ENCODE measurements at places on chromosomes 3 and 15.

GRCh38 chr3:138608322-138609135 is at the start of gene FAIM:
Gene FAIM, plus strand, starts transcription at chr3:138608771. Its CDS starts 10,956 bp downstream, at chr3:138619727.
- peak; percentile 74 for DNase-seq

GRCh38 chr15:92881211-92881754 is 18.8 kb upstream of the CHD2 start:
- DNase-seq: peak; percentile 42

- peak; percentile 51 for DNase-seq
Observed at GRCh38 chr15:91348752-91349500, 248.9 kb downstream of the SV2B start.

- peak; percentile 74 for DNase-seq
Observed at GRCh38 chr3:108125550-108126071, 34.8 kb upstream of the CD47 start.

DNA sequence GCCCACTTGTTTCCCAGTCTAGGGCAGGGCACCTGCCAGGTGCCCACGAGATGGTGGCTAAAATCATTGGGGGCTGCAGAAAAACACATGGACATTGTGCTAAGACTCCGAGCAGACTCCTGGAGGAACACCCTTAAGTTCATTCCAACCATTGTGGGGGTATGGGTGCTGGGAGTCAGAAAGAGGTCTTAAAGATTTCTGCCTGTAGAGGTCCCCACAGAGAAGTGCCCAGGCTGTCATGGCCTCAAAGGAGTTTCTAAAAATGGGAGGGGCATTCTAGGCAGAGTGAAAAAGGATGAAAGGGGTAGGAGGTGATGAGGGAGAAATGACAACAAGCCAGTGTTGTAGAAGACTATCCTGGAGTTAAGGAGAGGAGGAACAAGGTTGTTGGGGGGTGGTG is 17.1 kb downstream of the RBP1 start:
- no peak for DNase-seq

GRCh38 chr3:8182904-8183303 is 318.7 kb upstream of the LMCD1 start:
- no peak for DNase-seq

GRCh38 chr15:48890375-48890972 is 12.5 kb downstream of the EID1 start:
- no peak for DNase-seq

- DNase-seq: no peak
Observed at GRCh38 chr3:146732325-146732724, 127.2 kb upstream of the PLSCR5 start.

GRCh38 chr15:93362203-93362602 is 273.2 kb upstream of the RGMA start:
- DNase-seq: no peak

DNA sequence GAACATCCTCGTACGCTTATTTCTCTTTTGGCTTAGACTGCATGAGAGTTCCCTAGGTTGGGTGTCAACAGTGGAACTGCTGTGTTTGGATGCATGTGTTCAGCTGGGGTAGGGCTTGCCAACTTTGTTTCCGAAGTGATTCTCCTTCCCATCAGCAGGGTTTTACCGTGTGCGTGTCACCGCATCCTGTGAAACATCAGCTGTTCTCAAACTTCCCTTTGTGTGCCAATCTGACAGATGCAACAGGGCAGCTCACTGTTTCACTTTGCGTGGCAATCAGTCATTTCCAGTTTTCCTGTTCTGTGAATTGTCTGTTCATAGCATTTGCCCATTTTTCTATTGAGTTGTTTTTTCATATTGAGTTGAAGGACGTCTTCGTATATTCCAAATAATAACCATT is 218.8 kb downstream of the VPS13C start:
- no peak for DNase-seq

DNA sequence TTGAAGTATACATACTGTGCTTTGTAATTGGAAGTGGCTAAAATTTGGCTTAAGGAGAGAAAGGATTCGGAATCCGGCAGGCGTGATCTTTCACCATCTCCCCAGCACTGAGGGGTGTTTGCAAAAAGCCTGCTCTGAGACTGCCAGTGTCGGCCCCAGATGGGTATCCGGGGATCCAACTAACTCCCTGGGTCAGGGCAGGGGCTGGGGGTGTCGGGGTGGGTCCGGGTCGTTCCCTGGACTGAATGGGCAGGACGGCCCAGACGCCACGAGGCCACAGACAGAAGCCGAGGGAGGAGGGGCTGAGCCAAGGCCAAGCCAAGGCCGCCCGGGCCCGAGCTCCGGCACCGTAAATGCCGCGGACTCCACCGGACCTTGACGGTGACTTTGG is 349 bp downstream of the PPIB start:
- DNase-seq: no peak

GRCh38 chr3:45953536-45953935 is 10.3 kb downstream of the CXCR6 start:
- DNase-seq: no peak

DNA sequence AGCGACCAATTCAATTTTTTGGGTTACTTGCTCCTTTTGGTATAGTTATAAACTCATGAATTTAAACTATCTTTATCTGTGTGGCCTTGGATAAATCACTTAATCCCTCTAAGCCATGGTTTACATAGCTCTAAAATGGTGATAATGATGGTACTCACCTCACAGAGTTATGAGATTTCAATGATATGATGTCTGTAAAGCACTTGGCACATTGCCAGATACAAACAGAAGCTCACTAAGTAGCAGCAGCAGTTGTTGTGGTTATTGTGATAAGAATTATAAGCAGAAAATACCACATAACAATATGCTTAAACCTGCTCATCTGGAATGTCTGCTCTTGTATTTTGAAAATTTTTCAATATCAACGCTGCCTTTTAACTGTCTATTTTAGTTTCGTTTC is 185.1 kb upstream of the SNTN start:
- no peak for DNase-seq

DNA sequence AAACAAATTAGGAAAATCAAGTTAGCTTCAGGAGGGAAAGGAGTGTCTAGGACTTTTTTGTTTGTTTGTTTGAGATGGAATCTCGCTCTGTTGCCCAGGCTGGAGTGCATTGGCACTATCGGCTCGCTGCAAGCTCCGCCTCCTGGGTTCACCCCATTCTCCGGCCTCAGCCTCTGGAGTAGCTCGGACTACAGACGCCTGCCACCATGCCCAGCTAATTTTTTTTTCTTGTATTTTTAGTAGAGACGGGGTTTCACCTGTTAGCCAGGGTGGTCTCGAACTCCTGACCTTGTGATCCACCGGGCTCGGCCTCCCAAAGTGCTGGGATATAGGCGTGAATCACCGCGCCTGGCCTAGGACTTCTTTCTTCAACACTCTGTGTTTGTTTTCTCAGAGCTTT is 171.1 kb downstream of the NLGN1 start:
- DNase-seq: no peak

DNA sequence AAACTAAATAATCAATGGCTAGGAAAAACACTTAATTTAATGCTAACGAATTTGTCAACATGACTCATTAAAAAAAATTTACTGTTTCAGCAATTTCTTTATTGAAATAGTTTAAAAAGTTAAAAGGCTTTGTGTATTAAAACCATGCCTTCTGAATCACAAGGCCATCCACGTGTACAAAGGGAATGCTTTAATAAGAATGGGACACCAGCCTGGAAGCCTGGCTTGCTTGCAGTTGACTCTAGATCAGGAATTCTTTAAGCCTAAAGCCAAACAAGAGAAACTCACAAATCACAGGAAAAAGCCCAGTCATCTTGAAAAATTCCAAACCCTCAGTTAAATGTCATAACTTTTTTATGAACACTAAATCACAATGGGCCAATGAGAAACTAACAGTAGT is 137.6 kb downstream of the PEAK1 start:
- no peak for DNase-seq

- DNase-seq: no peak
Observed at GRCh38 chr3:162103808-162104207, 607.2 kb downstream of the OTOL1 start.

DNA sequence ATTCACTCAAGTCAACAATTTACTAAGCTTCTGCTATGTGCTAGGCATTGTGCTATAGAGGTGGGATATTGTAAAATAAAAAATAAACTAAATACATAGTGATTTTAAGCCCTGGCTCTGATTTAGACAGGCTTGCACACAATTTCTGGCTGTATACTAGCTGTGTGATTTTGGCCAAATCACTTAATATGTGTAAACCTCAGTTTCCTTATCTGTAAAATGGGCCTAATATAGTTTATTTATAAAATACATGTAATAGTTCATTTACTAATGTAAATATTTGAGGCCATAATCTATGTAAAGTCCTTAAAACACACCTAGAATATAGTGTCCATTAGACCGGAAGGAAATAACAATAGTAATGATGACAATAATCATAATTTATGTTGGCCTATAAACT is 363.1 kb downstream of the CLSTN2 start:
- no peak for DNase-seq

DNA sequence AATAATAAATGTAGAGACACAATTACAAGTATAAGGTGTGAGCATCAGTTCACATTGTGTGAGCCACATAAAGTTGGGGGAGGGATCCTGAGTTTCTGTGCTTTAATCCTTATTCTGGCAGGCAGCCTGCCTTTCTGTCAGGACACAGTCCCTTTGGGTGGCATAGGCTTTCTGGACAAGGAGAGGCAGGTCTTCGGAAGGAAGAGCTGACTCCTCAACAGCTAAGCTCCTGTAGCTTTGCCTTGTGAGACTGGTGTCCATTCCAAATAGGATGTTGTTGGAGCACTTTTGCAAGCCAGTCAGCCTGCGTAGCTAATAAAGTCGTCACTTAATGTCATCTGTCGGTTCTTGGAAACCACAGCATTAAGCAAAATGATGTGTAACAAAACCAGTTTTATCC is 151.9 kb upstream of the MCTP2 start:
- no peak for DNase-seq

DNA sequence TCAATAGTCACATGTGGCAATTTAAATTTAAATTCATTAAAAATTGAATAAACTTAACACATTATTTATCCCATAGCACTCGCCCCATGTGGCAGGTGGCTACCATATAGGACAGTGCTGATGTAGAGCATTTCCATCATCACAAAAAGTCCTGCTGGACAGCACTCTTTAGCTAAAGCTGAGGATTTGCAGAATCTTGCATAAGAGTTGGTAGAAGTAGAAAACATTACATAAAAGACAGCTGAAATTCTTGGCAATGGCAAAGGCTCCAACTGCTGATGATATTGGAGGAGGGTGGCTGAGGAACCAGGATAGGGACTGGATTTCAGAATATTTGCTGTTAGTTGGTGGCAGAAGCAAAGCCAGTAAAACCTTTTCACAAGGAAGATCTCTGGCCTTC is 230.7 kb upstream of the SATB1 start:
- DNase-seq: no peak

DNA sequence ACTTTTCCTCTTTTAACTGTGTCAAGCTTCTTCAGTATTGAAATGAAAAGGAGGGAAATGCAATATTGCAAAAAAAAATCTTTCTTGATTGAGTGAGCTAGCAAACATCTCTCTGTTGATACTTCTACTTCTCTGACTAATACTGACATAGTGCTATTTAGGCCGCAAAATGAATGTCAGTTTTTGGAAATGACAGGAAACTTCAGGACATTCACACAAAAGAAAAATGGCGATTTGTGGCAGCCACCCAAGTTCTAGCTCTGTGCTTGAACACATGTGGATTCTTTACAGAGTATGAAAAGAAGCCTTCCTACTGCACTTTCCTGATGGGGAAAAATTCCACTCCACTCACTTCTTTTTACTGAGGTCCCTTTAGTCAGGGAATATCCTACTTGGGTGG is 486.8 kb upstream of the ALCAM start:
- no peak for DNase-seq

DNA sequence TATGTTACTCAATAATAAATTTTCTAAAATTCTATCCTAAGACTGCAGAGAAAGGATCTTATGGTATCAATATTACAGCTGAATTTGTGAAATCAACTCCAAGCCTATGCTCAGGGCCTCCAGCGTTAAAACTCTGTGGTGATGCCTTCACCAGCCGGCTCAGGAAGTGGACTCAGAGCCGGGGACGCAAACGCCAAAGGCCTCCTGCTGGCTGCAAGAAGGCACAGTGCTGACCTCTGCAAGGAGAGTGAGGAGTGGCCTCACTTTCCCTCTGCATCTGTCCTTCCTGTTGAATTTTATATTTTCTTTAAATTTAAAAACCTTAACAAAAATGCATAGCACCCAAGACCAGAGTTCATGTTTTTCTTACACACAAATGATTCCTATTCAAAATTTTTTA is 48.5 kb downstream of the HERC2 start:
- DNase-seq: no peak

DNA sequence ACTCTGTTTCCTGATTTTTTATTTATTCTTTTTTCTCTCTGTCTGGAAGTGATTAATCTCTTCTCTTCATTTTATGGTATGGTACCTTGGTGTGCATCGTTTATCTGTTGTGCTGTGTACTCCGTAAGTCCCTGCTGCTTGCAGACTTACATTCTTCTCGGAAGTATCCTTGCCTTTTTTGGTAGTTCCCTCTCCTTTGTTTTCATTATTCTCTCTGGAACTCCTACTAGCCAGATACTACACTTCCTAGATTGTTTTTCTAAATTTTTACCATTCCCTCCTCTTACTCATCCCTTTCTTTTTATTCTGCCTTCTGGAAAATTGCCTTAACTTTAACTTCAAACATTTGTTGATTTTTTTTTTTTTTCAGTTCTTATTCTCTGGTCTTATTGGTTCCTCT is 27.2 kb downstream of the PIK3CA start:
- DNase-seq: no peak

DNA sequence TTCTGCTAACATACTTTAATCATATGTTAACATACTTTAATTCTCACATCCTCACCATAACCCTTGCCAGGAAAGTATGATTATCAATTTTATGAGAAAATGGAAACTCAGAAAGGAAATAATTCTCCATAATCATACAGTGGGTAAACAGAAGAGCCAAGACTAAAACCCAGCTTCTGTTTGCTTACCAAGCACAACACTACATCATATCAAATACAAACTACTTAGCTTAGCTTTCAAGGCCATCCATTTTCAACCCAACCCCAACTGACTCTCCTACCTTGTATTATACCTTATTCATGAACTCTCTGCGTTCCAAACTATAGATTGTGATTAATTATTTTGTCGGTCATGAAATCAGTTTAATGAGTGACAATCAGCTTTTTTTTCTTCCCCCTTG is 9.0 kb downstream of the ZNF148 start:
- DNase-seq: no peak

DNA sequence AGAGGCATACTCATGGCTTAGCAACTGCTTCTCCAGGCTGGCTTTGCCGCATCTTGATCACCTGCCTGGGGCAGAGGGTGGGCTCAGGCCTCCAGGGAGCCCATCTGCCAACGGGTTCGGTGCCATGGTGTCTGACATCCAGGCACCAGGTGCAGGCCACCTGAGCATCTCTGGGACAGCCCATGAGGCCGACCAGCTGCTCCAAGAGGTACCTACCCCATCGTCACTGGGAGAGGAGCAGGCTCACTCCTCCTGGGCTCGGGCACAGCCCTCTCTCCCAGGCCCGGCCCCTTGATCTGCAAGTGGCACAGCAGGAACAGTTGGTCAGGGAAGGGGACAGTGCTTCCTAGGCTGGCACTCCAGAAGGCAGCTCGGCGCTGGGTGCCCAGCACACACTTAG is 21.9 kb downstream of the TPRA1 start:
- DNase-seq: no peak

GRCh38 chr3:51434746-51435327 is 43.8 kb downstream of the RBM15B start:
- DNase-seq: peak; percentile 66
